Aortic smooth muscle cell (primary cell): ENCODE measurements at places on chromosomes 6 and 20. TPM values are rescaled to one million over a fixed set of nuclear protein-coding genes. Genes with fewer than 3 reads are reported as not detected.

RAD21L1 gene
- total RNA-seq: 0.13 TPM in 1 of 2 replicates, not detected in the other

UST gene
- total RNA-seq: 30.1 and 32.4 TPM in 2 replicates

SPTLC3 gene
- total RNA-seq: 14.7 and 15.1 TPM in 2 replicates

TCF15 gene
- total RNA-seq: not detected in 2 replicates

TFB1M gene
- 12.4 and 15.7 TPM in 2 replicates for total RNA-seq

ZGPAT gene
- total RNA-seq: 15.8 and 22.3 TPM in 2 replicates

IP6K3 gene
- total RNA-seq: 0.12 TPM in 1 of 2 replicates, not detected in the other

SLC52A3 gene
- not detected in 2 replicates for total RNA-seq

SAMD10 gene
- 1.2 and 1.4 TPM in 2 replicates for total RNA-seq

C6orf141 gene
- 0.25 and 0.53 TPM in 2 replicates for total RNA-seq

TGM3 gene
- total RNA-seq: not detected in 2 replicates

HLA-DOA gene
- not detected in 2 replicates for total RNA-seq

RRAGD gene
- total RNA-seq: 3.2 and 5.9 TPM in 2 replicates

SEMG1 gene
- total RNA-seq: not detected in 2 replicates

SRMS gene
- not detected in 2 replicates for total RNA-seq
